ENCODE measurements at places on chromosomes 3 and 15. TPM values are rescaled to one million over a fixed set of nuclear protein-coding genes. Genes with fewer than 3 reads are reported as not detected.

DNA sequence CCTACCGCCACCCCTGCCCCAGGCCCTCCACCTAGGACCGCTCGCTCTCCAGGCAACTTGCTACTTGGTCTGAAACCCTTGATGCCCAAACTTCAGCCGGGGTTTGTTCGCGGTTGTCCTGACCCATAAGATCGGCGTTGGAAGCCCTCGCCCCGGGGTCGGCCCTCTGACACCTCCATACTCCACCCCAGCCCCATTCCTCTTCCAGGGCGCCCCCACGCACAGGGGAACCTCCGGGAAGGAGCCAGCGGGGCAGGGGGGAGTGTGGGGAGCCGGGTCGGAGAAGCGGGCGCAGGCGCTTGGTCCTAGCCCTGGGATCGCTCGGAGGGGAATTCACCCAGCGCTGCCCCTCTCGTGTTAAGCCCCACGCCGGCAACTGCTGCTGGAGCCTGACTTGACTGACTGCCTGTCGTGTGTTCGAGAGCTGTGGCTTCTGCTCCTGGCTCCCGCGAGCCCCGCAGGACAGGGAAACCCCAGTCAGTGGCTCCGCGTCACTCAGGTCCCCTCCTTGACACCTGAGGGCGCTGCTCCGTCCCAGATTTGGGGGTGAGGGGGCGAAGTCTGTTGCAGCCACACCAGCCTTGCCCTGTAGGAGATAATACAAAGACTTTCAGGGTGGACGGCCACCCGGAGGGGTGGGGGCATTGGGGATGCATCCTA, 675 bp downstream of the RYR3 start:
- DNase-seq, result no peak
- H3K27ac ChIP-seq, result no peak overlapping the region
- H3K4me3 ChIP-seq, result no peak overlapping the region

DNA sequence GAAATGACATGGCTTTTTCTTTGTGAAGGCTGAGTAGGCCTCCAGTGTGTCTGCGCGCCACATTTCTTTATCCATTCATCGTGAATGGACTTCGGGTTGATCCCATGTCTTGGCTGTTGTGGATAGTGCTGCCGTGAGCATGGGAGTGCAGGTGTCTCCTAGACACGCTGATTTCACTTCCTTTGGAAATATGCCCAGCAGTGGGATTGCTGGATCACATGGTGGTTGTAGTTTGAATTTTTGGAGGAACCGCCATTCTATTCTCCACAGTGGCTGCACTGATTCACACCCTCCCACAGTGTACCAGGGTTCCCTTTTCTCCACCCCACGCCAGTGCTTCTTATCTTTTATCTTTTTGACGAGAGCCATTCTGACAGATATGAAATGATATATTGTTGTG, 171.7 kb downstream of the NSMCE3 start:
- no peak overlapping the region for H3K27ac ChIP-seq
- H3K4me3 ChIP-seq, result no peak overlapping the region
- DNase-seq, result no peak
- H3K4me1 ChIP-seq, result no peaks in the 10 kb centered on the region
- peaks cover 8% of the 10 kb centered on the region for H3K36me3 ChIP-seq

DNAH1 gene
- total RNA-seq, result 9.4 TPM

CMTM6 gene
- total RNA-seq, result 43.7 TPM

Measured in activated naive CD4-positive, alpha-beta T cell treated with anti-CD3 and anti-CD28 coated beads for 36 hours (primary cell).